Substantia nigra (tissue), 51 donors: ENCODE measurements at places on chromosomes 3 and 15.

DNA sequence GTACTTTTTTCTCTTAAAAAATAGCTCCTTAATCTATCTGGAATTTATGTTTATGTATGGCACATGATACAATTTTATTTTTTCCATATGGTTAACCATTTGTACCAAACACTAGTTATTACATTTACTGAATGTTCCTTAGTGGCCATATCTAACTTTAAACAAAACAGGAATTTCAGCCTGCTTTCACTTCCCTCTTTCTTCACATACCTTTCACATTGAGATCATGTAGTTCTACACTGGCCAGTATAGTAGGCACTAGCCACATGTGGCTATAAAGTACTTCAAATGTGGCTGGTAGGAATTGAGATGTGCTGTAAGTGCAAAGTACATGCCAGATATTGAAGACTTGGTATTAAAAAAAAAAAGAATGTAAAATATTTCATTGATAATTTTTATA is 4.7 kb upstream of the RYK start:
- DNase-seq: no peak

- no peak for DNase-seq
These were observed 801 bp downstream of the ARHGAP31 start for GRCh38 chr3:119294696-119295671.

- DNase-seq: no peak
These were observed 130.9 kb upstream of the BHLHE40 start for GRCh38 chr3:4848176-4848825.

- no peak for DNase-seq
These were observed 287.3 kb downstream of the UBE2E2 start for GRCh38 chr3:23490459-23490858.

DNA sequence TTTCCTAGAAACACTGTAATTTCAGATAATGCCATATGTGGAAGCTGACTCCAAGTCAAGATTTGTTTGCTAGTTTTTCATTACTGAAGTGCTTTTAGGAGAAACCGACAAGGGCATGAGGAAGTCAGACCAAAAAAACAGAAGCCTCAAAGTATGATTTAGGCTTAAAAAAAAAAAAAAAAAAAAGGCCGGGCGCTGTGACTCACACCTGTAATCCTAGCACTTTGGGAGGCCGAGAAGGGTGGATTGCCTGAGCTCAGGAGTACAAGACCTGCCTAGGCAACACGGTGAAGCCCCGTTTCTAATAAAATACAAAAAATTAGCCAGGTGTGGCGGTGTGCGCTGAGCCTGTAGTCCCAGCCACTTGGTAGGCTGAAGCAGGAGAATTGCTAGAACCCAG is 11.6 kb downstream of the RPL15 start:
- DNase-seq: no peak

GRCh38 chr3:190840146-190840545 is 22.3 kb downstream of the GMNC start:
- no peak for DNase-seq

GRCh38 chr3:38404286-38404685 is 49.4 kb upstream of the ACVR2B start:
- no peak for DNase-seq

GRCh38 chr3:64226730-64227129 is 1.5 kb upstream of the PRICKLE2 start:
- no peak for DNase-seq

GRCh38 chr15:74784426-74785193 is 2.7 kb downstream of the CSK start:
- DNase-seq: no peak
